Fibroblast of upper back skin (primary cell): ENCODE measurements at places on chromosomes 3 and 15.

- no peak for DNase-seq
Observed at GRCh38 chr15:52440946-52441345, 87.7 kb downstream of the MYO5A start.

- peak; percentile 65 for DNase-seq
Observed at GRCh38 chr3:134352031-134352671, 22.1 kb downstream of the AMOTL2 start.

GRCh38 chr3:159548675-159549335 is 439.8 kb upstream of the IL12A start:
- DNase-seq = peak; percentile 11

DNA sequence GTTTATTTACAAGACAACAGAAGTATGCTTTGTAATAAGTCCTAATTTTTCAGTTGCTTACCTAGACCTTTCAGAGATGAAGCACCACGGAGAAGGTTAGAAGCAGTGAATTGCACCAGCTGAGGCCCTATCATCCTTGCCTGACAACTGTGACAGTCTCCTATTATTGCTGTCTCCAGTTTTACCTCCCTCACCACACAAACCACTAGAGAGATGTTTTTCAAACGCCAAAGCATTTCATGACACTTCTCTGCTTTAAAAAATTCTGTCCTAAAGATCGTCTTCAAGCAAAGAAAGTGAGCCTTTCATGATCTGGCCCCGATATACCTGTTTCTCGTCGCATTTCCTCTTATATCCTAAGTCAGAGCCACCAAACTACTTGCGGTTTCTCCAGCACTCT is 72.3 kb upstream of the TSPAN3 start:
- DNase-seq = no peak

DNA sequence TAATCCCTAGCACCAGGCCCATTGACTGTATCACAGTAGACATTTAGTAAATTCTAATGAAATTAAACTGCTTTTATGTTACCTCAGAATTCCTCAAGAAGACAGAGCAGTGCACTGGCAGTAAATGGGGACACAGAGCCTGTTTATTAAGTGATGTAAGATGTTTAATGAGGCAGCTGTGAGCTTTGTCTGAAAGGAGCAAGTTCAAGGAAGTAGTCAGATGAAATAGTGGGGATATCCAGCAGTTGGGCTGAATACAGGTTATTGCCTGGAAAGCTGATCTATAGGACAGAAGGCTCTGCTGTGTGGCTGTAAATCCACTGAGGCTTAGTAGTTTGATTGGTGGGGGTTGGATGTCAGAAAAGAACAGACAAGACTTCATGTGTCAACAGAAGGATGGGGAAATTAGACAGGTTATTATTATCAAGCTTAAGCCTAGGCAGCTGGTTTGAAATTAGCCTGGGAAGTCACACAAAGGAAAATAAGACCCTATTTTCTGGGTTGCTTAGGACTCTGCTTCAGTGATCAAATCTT is 62.2 kb downstream of the PFN2 start:
- DNase-seq = no peak

- peak; percentile 70 for DNase-seq
Observed at GRCh38 chr3:151552589-151552988, 91.7 kb upstream of the IGSF10 start.

DNA sequence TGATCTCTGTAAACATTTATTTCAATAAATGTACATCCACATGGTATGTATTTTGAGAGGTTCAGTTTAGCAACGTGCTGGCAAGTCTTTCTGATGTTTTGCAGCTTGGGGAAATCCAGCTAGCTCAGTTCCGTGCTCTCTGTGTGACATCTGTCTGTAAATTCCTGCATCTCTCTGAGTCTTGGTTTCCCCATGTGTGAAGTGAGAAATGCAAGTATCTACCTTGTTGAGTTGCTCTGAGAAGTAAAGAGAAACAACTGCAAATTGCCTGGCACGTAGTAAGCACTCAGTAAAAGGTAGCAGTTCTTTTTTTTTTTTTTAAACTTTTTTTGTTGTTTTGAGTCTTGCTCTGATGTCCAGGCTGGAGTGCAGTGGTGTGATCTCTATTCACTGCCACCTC is 30.2 kb upstream of the MORF4L1 start:
- DNase-seq = no peak

- no peak for DNase-seq
Observed at GRCh38 chr3:107092121-107092520, 285.1 kb upstream of the CCDC54 start.

DNA sequence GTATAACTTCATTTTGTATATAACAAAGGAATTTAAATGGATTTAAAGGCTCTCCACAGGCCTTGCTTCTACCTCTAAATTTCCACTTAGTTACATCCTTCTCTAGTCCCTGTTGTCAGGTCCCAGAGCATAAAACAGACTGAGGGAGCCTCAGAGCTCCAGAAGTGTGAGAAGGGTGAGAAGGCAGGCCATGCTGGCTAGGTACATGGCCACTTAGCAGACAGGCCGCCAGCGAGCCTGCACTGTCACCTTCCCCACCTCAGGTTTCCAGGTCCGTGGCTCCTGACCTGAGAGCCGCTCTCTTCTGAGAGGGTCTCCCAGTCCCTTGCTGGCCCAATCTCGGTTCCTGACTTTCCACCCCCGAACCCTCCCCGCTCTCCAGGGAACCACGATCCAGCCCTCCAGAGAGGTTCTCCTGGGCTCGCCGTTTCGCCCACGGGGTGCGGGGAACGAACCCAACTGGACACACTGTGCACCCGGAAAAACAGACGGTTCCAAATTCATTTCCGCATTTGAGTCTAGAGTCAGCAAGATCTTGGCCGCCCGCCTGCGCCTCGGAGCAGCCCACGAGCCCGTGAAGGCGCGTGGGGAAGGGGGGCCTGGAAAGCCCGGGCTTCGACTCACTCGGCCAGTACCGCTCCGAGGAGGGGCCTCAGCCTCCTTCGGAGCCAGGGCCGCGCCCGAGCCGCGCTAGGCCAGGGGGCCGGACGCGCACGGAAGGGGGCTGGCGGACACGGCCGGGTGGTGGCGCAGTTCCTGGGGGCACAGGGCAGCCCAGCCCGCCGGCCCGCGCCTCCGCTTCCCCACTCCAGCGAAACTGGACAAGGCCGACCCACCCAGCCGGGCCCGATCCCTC is 16.7 kb upstream of the SOX2 start:
- no peak for DNase-seq

DNA sequence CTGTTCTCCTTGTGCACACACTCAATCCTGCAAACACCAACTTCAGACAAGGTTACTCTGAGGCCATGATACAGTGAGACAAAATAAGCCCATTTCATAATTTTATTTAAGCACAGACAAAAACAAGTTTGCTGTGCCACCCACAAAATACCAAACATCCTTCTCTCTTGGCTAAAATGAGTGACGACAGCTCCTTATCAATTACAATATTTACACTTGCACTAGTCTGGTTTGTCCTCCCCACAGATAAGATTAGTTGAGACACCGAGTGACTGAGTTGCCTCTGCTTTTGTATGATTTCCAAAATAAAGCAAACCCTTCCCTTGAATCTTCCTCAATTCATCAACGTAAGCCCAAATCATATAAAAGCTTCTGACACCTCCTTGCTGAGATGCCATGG is 233.5 kb upstream of the ATP10A start:
- DNase-seq = no peak

DNA sequence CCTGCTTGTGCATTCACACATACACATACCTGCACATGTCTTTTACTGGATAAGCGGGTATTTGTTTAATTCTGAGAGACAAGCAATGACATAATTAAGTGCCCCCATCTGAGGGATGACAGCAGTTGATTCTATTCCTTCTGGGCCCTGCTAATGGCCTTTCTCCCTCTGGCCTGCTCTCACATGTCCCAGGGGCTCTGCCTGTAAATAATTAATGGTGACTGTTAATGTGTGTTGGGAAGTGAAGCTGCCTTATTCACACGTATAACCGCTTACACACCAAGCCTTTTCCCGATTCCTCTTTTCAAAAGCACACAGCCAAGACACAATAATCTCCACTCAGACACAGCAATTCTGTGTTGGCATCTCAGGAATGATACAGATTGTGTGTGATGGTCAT is 47.8 kb downstream of the LRRK1 start:
- DNase-seq = no peak
